Breast epithelium (tissue), 4 donors: ENCODE measurements at places on chromosomes 3 and 15. TPM values are rescaled to one million over a fixed set of nuclear protein-coding genes. Genes with fewer than 3 reads are reported as not detected.

The EPHA3 gene
- total RNA-seq = 3.7 TPM

The ALDH1L1 gene
- 29.0 TPM for total RNA-seq

The SORD gene
- 31.8 TPM for total RNA-seq

The GFM1 gene
- total RNA-seq = 46.4 TPM

The C3orf22 gene
- not detected for total RNA-seq

The VIPR1 gene
- 25.2 TPM for total RNA-seq

DNA sequence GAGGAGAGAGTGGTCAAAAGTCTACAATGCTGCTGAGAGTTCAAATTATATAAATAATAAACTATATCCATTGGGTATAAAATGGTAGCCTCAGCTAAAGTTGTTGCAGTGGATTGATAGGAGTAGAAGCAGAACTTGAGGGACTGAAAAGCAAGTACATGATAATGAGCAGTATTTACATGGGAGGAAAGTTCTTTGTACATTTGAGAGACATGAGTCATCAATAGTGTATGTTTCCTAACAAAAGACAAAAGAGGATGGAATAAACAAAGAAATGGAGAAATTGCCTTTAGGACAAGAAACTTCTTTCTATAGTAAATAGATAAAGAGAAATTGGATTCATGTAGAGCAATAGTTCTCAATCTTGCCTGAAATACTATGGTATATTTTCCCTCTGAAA, 110.0 kb upstream of the PLSCR5 start:
- no peak for DNase-seq

GRCh38 chr3:134471521-134472193, 14.1 kb downstream of the ANAPC13 start:
- no peak for DNase-seq

GRCh38 chr3:139975594-139976365, 40.8 kb downstream of the CLSTN2 start:
- DNase-seq = no peak

DNA sequence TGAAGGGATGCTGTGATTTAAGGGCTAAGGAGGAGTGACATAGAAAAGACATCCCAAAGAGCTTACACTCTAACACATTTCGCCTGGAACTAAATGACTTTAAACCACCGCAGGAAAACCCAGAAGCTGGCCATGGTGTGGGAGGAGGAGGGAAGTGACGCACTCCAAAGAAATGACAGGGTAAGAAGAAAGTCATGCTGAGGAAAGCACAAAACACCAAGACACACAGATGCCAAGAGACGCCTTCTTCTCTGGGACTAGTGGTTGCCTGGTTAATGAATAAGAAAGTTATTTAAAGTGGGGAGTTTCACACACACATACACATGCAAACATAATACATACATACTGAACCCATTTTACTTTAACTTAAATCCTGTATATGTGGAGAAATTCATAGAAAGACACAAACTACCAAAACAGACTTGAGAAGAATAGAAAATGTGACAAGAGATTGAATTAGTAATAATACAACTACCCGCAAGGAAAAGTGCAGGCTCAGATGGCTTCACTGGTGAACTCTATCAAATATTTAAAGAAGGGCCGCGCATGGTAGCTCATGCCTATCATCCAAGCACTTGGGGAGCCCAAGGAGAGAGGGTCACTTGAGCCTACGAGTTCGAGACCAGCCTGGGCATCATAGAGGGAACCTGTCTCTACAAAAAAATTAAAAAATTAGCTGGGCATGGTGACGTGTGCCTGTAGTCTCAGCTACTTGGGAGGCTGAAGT, 125.5 kb downstream of the NSMCE3 start:
- no peak for DNase-seq

DNA sequence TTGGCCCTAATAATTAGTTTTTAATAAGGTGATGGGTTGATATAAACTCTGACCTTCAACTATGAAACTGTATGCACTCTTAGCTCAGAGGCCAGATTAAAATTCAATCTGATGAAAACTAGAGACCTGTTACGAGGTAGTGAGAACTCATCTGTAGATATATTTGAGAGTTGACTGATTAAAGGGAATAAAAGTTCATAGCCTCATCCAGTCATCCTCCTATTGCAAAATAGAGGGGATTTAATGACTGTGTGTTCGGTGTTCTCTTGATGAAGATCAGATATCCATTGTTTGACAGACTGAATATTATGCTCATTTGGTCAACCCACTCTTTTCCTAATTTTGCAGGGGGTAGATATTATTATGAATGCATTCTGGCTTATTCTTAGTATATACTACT, 23.3 kb upstream of the PLCL2 start:
- DNase-seq = no peak

GRCh38 chr3:42639192-42639591, 14.3 kb upstream of the ZBTB47 start:
- no peak for DNase-seq

- no peak for DNase-seq
Observed at GRCh38 chr3:66423791-66424190, 77.0 kb downstream of the LRIG1 start.

- no peak for DNase-seq
Observed at GRCh38 chr3:45628746-45629145, 34.2 kb downstream of the LIMD1 start.

- no peak for DNase-seq
Observed at GRCh38 chr3:49841806-49842205, 14.6 kb downstream of the TRAIP start.

DNA sequence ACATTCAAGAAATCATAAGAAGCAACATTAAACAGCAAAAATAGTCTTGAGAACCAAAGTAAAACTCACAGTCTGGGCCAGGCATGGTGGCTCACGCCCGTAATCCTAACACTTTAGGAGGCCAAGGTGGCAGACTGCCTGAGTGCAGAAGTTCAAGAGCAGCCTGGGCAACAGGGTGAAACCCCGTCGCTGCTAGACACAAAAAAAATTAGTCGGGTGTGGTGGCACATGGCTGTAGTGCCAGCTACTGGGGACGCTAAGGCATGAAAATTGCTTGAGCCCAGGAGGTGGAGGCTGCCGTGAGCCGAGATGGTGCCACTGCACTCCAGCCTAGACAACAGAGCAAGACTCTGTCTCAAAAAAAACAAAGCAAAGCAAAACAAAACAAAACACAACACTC, 117.7 kb upstream of the GOLGA6L6 start:
- no peak for DNase-seq

DNA sequence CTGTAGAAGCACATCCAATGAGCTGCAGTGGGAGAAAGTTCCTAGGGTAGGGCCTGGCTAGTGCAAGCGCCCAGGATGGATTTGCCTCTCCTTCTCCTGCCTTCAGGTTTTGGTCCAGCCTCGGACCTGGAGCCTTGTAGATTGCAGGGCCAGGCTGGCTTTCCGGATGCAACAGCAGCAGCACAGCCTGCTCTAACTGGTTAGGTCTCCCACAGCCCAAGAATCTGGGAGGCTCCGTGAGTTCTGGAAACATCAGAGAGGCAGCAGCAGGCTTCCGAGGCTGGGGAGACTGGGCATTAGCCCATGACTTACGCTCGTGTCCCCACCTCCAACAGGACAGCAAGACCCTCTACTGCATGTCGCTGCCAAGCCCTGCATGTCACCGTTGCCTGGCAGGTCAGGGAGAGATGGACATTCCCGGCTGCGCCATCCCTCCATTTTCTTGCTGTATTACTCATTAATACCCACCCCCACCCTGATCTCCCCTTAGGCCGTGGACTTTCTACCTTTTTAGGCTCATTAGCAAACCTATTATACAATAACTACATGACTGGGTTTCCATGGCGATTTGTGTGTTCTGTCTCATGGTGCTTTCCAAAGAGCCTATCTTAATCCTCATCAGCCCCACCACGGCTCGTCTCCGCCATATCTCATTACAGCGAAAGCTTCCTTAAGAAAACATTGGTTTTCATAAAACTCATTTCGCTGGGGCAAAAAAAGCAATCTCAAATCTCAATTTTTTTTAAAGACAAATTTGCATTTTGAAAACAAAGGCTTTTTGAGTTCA, 40.9 kb upstream of the RGMA start:
- DNase-seq = no peak

DNA sequence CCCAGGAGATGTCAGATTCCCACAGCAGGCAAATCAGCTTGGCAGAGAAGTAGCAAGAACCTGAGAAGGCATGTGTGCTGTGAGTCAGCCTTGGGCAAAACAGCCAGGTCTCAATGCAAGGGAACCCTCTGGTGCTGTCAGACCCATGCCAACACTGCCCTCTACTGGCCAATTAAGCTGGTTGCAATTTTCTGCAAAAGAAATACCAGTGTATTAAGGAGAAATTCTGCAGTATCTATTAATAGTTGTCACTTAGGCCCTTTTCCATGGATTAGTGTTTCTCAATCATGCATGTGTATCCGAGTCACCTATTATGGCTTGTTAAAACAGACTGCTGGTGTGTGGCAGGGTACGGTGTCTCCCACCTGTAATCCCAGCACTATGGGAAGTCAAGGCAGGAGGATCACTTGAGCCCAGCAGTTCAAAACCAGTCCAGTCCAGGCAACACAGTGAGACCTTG, 26.2 kb downstream of the MAP4 start:
- peak; percentile 69 for DNase-seq

DNA sequence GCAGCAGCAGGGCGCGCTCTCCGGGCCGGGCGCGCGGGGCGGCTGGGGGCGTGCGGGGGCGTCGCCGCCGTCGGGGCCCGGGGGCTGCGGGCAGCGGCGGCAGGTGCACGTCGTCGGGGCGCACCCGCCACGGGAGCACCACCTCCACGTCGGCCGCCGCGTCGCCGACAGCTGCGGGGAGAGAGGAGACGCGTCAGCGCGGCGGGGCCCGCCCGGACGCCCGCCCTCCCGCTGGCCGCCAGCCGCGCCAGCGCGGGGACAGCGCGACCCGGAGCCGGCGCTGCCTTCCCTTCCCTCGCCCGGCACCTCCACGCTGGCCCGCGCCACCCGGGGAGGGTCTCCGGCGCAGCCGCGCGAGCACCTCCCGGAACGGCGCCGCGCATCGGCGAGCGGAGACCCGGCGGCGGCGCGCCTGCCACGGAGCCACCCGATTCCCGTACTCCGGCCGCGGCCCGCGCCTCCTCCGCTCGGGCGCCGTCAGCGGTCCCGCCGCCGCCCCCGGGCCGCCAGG, 481 bp downstream of the ADAMTS17 start:
- DNase-seq = no peak

DNA sequence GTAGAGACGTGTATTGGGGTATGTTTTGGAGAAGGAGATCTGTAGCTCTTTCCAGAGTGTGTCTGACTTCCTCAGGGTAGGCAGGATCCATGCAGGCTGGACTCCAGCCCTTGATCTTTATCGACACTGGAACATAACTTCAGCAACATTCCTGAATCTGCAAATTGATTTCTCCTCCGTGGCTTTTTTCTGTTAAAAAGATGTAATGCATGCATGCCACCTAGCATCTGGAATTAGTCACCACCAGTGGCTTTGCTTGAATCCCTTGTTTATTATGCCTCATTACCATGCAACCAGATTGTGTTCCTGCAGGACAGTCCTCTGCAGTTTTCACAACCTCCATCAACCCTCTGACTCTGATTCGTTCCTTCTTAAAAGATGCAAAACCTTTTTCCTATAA, 86.1 kb downstream of the CCNL1 start:
- DNase-seq = no peak

DNA sequence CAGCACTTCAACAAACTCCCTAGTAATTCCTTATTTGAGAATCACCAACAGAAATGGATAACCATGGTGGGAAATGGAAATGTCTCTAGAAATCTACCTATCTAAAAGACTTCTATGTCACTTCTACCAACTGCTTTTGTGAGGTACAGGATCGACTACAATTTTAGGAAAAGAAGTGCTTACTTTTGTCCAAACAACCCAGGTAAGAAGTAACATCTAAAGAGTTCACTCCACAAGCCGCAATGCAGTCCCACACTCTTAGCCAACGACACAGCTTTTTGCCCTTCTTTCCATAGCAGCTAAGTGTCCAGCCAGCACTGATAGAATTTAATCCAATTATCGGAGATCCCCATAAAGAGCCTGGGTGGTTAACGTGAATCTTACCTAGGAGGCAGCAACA, 28.1 kb downstream of the ANXA2 start:
- DNase-seq = no peak

DNA sequence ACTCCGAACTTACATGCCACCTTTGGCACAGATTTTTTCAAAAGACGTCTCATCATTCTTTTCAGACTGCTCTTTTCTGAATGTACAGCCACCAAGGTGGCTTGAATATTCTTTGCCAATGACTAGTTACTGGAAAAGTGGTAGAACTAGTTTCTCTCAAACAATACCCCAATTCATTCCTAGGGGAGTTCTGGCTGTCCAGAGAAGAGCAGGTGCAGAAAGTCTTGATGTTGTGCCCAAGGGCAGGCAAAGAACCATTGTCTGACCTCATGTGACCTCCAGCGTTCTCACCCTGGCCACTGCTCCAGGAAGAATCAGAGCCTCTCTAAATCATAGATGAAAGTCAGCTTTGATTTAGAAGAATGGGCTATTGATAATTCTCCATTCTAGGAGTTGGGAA, 5.5 kb downstream of the LMOD3 start:
- no peak for DNase-seq

- peak; percentile 98 for DNase-seq
Observed at GRCh38 chr3:32421991-32422859, 30.6 kb downstream of the CMTM7 start.

- DNase-seq = no peak
Observed at GRCh38 chr3:11140030-11140712, 14.1 kb upstream of the HRH1 start.

- DNase-seq = no peak
Observed at GRCh38 chr3:188812198-188812597, 359.6 kb upstream of the TPRG1 start.

- DNase-seq = no peak
Observed at GRCh38 chr15:45242289-45242688, 9.7 kb upstream of the SLC28A2 start.

DNA sequence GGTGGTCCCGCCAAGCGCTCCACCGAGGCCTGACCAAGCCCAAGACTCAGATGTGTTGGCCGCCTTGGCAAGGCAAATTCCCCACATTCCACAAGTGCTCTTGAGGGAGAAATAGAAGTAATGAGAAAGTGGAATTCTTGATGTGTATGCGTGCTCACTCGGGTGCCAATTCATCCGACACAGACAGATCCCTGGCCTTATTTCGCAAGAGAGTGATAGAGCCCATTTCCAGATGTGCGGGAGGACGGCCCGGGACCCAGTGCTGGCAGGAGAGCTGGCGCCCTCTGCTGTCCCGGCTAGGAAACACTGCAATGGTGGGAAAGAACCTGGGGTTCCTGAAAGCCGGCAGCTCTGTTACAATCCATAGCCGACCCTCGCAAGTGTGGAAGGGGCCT, 76.0 kb downstream of the HMG20A start:
- peak; percentile 73 for DNase-seq
